ENCODE measurements at places on chromosomes 3 and 15.

DNA sequence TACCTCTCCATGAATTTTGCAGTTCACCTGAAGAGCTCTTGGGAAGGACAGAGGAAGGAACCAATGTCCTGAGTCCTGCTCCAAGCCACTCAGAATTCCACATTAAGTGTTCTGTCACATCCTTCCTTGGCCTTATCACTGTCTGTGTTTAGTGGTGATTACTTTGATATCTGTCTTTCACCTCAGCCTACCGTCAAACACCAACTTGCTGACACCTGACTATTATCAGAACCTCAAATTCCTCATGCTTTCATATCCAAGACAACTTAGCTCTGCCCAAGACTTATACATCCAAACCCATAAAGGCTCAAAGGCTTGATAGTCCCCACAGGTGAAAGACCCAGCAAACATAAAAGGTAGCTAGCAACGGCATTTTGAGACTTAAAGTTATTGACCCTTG is 280.0 kb downstream of the MEX3B start:
- DNase-seq: no peak

DNA sequence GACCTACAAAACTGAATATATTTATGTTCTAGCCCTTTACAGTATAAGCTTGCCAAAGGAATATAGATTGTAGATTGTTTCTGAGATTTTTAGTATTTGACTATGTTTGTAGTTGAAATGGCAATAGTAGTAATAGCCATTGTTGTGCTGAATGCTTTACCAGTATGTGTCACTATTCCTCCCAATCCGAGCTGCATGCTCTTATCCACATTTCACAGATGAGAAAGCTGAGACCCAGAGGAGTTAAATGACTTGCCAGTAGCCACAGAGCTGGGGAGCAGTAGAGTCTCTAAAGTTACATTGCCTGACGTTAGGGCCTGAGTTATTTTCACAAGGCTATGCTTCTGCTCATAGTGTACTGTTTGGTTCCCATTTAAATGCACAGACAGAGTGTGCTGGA is 3.3 kb upstream of the GLB1 start:
- DNase-seq: no peak

DNA sequence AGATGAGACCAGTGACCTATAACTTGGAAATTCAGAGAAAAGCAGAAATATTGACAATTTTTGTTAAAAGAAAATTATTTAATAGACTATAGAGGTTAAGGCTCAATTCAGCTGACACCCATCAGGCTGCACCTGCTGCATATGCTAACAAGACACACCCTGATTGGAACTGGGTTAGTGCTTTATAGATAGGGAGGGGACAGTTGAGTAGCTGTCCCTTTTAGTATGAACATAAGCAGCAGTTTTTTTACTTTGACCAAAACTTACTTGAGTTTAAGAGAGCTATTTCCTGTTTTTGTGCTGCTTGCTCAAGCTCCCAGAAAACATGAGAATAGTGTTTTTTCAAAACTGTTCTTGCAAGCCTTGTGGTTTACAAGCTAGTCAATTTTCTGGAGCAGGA is 292.6 kb downstream of the LRRC3B start:
- no peak for DNase-seq

- DNase-seq: no peak
These were observed 172.6 kb downstream of the FMN1 start for GRCh38 chr15:33021806-33022389.

GRCh38 chr3:136546720-136547119 is 205.5 kb downstream of the STAG1 start:
- DNase-seq: no peak

DNA sequence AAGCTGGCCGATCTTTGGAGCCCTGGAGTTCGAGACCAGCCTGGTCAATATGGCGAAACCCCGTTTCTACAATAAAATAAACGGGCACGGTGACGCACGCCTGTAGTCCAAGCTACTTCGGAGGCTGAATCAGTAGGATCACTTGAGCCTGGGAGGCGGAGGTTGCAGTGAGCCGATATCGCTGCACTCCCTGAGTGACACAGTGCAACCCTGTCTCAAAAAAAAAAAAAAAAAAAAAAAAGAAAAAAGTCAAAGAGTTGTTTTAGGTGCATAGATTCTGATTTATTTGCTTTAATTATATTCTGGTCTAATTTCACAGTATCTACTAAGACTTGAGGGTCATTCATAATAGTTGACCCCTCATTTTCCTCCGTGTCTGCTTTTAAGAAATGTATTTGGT is 1.7 kb downstream of the ARL13B start:
- DNase-seq: no peak

DNA sequence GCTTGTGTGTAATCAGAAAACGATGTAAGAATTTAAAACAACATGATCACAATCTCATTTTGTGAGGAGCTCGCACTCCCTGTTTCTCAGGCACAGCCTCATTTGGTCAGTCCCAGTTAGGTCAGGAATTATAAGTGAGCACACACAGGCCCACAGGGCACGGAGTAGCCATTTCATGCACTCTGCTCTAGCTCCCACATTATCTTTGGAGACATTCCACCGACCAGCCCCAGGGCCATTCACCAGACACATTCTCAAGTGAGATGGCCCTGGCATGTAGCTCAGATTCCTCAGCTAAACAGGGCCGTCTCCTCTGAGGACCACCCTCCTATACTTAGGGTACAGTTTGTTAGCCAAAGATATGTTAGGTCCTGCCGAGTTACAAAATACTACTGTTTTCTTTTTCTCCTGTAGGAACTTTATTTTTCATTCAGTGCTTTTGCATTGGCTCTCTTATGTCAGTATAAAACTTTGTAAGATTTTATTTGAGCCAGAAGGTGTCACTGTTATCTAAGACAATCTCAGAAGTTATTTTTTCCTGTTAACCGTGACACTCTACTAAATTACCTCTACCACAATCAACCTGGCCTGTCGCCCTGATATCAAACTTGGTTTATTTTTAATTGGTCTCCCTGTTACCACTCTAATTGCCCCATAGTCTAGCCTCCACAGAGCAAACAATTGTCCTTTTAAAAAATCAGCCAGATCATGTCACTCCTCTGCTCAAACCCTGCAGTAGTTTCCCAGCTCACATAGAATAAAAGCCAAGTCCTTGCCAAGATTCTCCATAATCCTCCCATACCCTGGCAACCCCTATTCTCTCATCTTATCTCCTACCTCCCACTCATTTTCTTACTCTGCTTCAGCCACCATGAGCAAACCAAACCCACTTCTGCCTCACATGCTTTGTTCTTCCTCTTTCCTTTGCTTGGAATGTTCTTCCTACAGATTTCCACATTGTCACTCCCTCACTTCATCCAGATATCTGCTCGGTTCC is 105.7 kb downstream of the PPP2R3A start:
- DNase-seq: no peak

GRCh38 chr3:170863816-170864215 is 6.2 kb downstream of the RPL22L1 start:
- DNase-seq: no peak

GRCh38 chr15:69706353-69707097 is 253.9 kb downstream of the RPLP1 start:
- no peak for DNase-seq

- no peak for DNase-seq
These were observed 94.8 kb downstream of the SLC9A9 start for GRCh38 chr3:143753456-143753855.

- DNase-seq: no peak
These were observed 28.3 kb downstream of the SRP14 start for GRCh38 chr15:40010686-40011085.

DNA sequence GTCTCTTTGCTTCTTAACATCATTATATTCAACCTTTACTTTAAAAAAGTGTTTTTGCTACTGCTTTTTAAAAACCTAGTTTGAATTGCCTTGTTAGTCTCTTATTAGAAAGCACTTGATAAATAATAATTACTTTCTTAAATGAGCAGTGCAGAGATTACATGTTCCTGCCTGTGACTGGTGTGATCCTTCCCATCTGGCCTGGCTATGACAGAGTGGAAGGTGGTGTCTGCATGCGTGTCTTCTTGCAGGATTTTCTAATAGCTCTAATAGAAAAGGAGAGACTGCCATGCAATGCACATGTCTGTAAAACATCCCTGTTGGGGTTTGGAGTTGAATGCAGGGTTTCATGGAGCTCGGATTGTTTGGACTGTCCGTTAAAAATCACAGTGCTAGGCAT is 425.8 kb upstream of the TPM1 start:
- DNase-seq: no peak

DNA sequence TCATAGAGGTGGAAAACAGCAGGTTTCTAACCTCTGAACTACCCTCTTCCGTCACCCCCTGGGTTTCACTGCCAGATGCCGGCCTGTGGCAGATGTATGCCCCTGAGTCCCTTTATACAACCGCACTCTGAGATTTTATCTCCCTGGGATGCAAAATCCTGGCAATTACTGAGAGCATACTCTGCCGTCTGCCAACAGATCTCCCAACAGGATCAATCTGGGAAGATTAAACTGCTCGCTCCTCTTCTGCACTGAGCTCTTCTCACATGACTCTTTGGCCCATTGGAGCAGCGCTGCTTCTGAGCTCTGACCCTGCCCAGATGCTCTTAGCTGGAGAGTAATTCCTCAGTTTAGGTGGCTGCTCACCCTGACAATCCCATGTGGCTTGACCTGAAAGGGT is 133.2 kb downstream of the LIPC start:
- DNase-seq: no peak

DNA sequence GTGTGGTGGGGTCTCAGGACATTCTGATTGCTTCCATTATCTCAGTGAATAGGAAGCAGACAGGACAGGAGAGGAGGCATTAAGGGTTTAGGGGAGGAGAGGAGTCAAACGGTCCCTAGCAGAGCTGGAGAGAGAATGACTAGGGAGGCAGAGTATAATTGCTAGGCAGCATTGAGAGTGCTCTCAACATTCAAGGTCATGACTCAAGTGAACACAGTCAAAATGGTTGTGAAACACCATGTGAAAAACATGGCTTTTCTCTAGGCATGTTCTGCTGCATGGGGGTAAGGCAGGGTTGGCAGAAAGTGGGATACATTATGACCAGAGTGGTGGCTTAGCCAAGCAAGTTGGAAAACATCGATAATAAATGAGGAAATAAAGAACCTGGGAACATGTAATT is 19.5 kb upstream of the HRH1 start:
- no peak for DNase-seq

- DNase-seq: no peak
These were observed 165.4 kb downstream of the MBNL1 start for GRCh38 chr3:152434142-152434541.

DNA sequence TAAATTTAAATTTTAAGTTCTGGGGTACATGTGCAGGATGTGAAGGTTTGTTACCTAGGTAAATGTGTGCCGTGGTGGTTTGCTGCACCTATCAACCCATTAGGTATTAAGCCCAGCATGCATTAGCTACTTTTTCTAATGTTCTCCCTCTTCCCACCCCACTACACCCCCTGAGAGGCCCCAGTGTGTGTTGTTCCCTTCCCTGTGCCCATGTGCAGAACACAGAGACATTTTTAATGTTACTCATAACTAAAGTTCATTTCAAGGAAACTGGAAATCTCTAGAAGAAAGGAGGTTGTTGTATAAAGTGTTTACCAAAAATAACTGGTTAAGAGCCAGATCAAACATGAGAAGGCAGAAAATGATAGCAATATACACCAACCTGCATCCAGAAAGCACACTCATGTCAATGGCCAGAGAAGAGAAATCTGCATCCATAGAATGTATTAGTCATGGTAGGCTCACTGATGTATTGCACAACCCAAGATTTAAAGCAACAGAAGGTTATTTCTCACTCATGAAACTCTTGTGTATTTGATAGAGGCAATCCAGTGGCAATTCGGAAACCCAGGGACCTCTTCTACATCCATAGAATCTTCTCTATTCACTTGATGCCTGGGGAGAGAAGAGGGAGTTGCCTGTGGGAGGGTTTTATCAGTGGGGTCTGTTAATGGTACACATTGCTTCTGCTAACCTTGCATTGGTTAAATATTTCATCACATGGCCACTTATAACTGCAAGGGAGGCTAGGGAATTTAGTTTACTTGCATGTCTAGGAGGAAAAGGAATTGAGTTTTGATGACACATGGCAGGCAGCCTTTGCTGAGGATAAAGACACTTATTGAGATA is 321.9 kb upstream of the RASGRP1 start:
- no peak for DNase-seq

DNA sequence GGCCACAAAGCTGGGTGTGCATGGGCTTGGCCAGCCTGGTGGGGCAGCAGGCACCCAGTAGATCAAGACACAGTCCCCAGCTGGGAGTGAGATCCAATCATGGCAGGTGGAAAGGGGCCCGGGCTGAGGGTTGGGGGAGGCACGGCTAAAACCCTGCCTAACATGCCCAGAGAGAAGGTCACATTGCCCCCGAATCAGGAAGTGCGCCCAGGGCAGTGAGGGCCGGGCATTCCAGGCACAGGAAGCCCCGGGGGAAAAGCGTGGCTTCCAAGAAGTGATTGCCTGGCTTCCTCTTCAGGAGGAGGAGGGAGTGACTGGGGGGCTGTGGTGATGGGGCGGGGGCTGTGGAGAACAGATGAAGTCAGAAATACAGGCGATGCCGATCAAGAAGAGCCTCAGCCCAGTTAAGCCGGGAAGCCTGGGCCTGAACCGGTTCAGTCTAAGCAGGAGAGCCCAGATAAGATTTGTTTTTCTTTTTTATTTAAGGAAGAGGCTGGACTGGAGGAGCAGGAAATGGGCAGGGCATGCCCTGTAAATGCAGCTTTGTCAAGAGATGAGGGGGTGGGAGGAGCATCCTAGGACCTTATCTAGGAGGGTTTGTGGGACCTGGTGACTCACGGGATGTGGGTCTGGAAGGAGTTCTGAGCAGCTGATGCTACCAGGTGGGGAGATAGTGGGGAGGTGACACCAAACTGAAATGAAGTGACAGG is 83.9 kb downstream of the CHSY1 start:
- no peak for DNase-seq

GRCh38 chr3:46665763-46666452 is 27.6 kb downstream of the ALS2CL start:
- DNase-seq: no peak

DNA sequence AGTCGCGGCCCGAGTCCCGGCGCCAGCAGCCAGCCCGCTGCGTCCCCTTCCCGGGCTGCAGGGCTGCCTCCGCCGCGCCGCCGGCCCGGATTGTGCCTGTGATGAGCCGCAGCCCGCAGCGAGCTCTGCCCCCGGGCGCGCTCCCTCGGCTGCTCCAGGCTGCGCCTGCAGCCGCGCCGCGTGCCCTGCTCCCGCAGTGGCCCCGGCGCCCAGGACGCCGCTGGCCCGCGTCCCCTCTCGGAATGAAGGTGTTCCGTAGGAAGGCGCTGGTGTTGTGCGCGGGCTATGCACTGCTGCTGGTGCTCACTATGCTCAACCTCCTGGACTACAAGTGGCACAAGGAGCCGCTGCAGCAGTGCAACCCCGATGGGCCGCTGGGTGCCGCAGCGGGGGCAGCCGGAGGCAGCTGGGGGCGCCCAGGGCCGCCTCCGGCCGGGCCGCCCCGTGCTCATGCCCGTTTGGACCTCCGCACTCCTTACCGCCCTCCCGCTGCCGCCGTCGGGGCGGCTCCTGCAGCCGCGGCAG is 1.2 kb downstream of the CHST2 start:
- DNase-seq: no peak

- DNase-seq: no peak
These were observed 35.3 kb downstream of the GNB5 start for GRCh38 chr15:52155878-52156277.

GRCh38 chr15:68210409-68210756 is 5.3 kb upstream of the CALML4 start:
- DNase-seq: no peak

Measured in stimulated activated CD8-positive, alpha-beta memory T cell treated with anti-CD3 and anti-CD28 coated beads, Interleukin-7, amount 100 ng/mL, for 1 hour (primary cell).